ENCODE measurements at places on chromosomes 3 and 15. TPM values are rescaled to one million over a fixed set of nuclear protein-coding genes. Genes with fewer than 3 reads are reported as not detected.

The GP9 gene
- not detected for total RNA-seq

The PCCB gene
- 28.8 TPM for total RNA-seq

The DUOXA1 gene
- total RNA-seq, result 0.08 TPM

The ANKRD34C gene
- not detected for total RNA-seq

The NRROS gene
- total RNA-seq, result not detected

The KLHL6 gene
- not detected for total RNA-seq

The NPAP1 gene
- total RNA-seq, result not detected

The FBXO40 gene
- not detected for total RNA-seq

The SH2D7 gene
- total RNA-seq, result not detected

The CORO2B gene
- total RNA-seq, result 3.0 TPM

The CCR9 gene
- total RNA-seq, result 0.03 TPM

The LARP6 gene
- total RNA-seq, result 75.6 TPM

The HIGD2B gene
- not detected for total RNA-seq

The CRABP1 gene
- total RNA-seq, result 0.68 TPM

The LSMEM2 gene
- 0.10 TPM for total RNA-seq

The ARNT2 gene
- 16.5 TPM for total RNA-seq

The COL6A5 gene
- not detected for total RNA-seq

The ARL6 gene
- 4.0 TPM for total RNA-seq

The MELTF gene
- 63.0 TPM for total RNA-seq

The MYEF2 gene
- 13.0 TPM for total RNA-seq

The SPSB4 gene
- total RNA-seq, result 0.15 TPM

The IL12A gene
- total RNA-seq, result 1.5 TPM

The ALS2CL gene
- 7.8 TPM for total RNA-seq

The CHAC1 gene
- 8.9 TPM for total RNA-seq

The DISP2 gene
- 1.9 TPM for total RNA-seq

The OR5K2 gene
- not detected for total RNA-seq

The CADPS gene
- total RNA-seq, result not detected

The PFN2 gene
- total RNA-seq, result 142 TPM

The PPIB gene
- 764 TPM for total RNA-seq

The ZNF660 gene
- total RNA-seq, result not detected

The CCR4 gene
- 0.06 TPM for total RNA-seq

The CFAP100 gene
- total RNA-seq, result not detected

The LRRC2 gene
- not detected for total RNA-seq

The STAB1 gene
- total RNA-seq, result 0.07 TPM

The PLA2G4F gene
- total RNA-seq, result not detected

The ANAPC13 gene
- 46.4 TPM for total RNA-seq

The MNS1 gene
- total RNA-seq, result 2.6 TPM

The ACTRT3 gene
- total RNA-seq, result 3.0 TPM

The NRG4 gene
- total RNA-seq, result 0.47 TPM

The ZNF654 gene
- 3.2 TPM for total RNA-seq

The GOLGA6L7 gene
- total RNA-seq, result not detected

The ARID3B gene
- 3.3 TPM for total RNA-seq

The B3GALNT1 gene
- 0.17 TPM for total RNA-seq

The GOLGA8J gene
- total RNA-seq, result not detected

The CFAP161 gene
- not detected for total RNA-seq

The HES1 gene
- 11.5 TPM for total RNA-seq

The BTD gene
- 16.8 TPM for total RNA-seq

The MLF1 gene
- 27.0 TPM for total RNA-seq

The GABRR3 gene
- total RNA-seq, result not detected

The GPR149 gene
- total RNA-seq, result not detected

The RASGRP1 gene
- 0.24 TPM for total RNA-seq

The CHRD gene
- 0.35 TPM for total RNA-seq

The RTP3 gene
- not detected for total RNA-seq

The MESP1 gene
- total RNA-seq, result 6.8 TPM

The DOCK3 gene
- 0.36 TPM for total RNA-seq

The EDC3 gene
- 21.2 TPM for total RNA-seq
